Epithelial cell of prostate (primary cell): ENCODE measurements at places on chromosomes 1 and 21.
A peak's percentile ranks its signal among the peaks of the same experiment; 100 is the strongest.

DNA sequence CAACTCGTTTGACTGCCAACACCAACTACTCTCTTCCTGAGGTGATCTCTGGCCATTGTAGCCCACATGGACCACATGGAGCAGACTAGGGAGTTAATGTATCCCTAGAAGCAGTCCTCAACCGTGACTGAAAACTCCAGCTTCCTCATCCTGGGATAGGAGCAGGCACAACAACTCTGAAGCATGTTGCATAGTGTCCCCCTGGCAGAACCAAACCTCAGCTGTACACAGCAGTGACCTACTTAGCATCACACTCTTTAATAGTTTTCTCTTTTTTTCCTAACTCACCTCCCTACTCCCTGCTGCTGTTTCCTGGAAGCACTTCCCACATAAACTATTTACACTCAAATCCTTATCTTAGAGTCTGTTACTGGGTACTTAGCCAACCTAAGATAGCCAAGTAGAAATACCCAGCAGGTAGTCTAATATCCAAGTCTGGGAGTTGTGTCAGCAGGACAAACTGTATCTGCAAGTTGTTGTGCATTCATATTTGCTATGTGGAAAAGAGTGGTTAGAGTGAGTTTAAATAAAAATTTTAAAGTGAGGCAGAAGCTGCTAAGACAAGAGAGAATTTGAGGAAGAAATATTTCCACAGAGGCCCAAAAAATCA lies 228.8 kb downstream of the LTN1 start:
- no peak for DNase-seq

- no peak for DNase-seq
Measured at GRCh38 chr1:6538956-6539355, 15.4 kb downstream of the NOL9 start.

GRCh38 chr1:75170981-75171380 lies 36.8 kb downstream of the LHX8 start:
- no peak for DNase-seq

- peak; percentile 78 for DNase-seq
Measured at GRCh38 chr1:93845538-93846205, 33.3 kb downstream of the DNTTIP2 start.

GRCh38 chr1:117753652-117754051 lies 147.8 kb downstream of the TENT5C start:
- no peak for DNase-seq

DNA sequence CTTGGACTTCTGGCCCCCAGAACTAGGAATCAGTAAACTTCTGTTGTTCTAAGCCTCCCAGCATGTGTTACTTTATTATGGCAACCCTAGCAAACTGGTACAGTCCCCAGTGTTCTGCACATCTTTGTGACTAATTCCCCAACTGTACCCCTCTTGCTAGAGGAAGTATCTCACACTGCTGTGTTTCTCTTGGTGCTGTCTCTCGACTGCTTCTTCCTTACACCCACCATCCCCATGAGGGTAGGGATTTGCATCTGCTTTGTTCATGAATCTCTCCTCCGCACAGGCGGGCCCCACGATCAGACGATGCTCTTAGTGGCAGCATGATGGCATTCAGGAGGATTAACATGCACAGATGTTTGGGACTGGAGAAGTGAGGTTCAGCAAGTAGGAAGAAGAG lies 46.7 kb downstream of the CLIC6 start:
- no peak for DNase-seq

DNA sequence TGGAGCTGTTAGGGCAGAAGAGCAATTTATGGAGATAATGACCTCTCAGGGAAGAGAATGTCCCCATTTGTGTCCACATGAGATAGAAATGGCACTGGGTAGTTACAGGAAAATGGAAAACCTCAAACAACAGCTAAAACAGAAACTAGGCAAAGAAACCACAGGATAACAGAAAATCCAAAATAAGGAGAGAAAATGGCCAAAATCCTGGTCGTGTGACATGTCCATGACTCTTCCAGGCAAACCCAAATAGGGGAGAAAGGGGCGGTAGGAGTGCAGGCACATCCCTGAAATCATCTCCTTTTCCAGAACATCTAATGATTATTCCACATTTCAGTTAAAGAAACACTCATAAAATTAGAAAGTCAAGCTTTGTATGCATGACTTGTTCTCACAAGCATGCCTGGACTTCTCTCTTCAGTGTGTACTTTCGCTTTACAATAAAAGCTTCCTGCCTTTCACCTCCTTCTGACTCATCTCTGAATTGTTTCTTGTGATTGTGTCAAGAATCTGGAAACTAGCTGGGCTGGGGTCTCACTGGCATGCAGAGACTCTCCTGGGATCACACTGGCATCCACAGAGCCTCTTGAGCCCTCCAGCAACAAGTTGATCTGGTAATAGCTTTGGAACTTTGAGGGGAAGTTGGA lies 171.4 kb upstream of the ZP4 start:
- DNase-seq = peak; percentile 59

DNA sequence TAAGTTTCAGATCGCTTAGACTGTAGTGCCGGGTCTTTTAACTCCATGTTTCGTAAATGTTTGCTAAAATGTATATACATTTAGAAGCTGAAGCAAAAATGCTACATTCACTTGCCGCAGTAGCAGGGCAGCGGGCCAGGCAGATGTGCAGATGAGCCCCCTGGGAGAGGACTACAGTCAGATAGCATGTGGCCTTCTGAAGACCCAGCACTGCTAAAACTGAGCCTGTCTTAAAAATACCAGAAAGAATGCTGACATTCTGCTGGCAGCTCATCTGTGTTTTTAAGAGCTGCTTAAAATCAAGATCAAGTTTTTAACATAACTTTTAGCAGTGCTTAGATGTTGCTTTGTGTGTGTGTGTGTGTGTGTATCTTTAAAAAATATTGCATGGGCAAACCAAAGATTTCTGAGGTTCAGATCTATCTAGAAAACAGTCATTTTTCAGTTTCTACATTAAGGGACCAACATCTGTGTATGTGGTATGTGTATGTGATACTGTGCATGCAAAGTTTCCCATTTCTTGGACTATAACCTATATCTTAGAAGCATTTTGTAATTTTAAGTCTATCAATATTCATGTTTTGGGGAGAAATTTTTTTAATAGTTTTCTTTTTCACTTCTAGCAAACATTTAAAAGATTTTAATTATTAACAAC lies 31.7 kb downstream of the CHRM3 start:
- DNase-seq = no peak

GRCh38 chr1:7558041-7558461 lies 213.0 kb upstream of the VAMP3 start:
- no peak for DNase-seq

DNA sequence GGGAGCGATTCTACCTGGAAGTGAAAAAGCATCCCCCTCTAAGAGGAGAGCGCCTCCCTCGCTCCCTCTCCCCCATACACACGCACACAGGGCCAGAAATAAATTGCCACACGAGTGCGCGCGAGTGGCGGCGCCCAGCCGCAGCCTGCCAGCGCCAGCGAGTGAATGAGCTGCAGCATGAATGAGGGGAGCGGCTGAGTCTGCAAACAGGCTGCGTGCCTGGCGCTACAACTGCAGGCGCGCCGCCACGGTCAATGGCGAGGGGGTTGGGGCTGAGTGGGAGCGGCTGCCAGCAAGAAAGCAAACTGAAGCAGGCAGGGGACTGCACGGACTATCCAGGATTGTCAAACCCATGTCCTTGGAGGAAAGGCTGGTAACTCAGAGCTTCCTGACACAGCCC lies 2.2 kb downstream of the CAMK1G start:
- no peak for DNase-seq

DNA sequence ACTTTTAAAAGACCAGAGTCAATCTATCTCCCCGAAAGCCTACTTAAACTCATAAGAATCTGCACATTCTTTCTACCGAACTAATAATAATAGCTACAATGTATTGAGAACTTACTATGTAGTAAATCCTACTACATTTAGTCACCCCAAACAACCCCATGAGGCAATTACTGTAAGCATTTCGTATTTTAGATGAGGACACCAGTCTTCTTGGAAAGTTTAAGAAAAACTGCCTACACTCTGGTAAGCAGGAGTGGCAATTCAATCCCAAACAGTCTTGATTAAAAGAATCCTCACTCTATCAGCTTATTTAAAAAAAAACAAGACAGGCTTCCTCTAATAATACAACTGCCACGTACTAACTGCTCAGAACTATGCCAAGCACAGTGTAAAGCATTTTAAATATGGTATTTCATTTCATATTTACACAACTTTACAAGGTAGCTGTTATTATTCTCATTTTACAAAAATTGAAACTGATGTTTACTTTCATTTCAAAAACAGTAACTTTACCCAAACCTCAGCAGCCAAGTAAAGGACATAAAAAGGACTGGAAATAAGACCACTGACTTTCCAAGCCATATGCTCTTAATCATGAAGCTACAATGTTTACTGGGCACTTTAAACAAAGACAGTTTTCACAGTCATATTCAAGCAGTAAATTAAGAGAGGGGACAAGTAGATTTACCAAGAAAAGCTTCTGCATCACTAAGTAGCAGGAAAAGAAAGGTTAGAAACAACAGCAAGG lies 13.9 kb downstream of the ARID4B start:
- DNase-seq = no peak

GRCh38 chr1:231193710-231194340 lies 32.0 kb downstream of the TRIM67 start:
- no peak for DNase-seq

DNA sequence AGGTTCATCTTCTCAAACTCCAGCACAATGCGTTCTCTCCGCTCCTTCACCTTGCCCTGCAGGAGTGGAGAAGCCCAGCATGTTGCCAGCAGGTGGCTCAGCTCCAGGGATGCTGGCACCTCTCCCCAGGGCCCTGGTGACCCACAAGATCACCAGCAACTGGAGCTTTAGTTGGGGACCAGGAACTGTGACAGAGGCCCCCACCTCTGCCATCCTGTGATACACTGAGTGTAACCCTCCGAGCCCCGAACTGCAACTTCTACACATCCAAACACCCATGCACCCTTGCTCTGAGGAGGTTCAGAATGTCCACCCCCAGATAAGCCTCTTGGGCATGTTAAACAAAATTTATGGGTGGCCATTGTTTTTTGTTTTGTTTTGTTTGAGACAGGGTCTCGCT lies 4.5 kb upstream of the TRIM11 start:
- no peak for DNase-seq

GRCh38 chr1:228650141-228650540 lies 85.1 kb upstream of the RHOU start:
- no peak for DNase-seq
